ENCODE measurements at places on chromosomes 13 and 19.

DNA sequence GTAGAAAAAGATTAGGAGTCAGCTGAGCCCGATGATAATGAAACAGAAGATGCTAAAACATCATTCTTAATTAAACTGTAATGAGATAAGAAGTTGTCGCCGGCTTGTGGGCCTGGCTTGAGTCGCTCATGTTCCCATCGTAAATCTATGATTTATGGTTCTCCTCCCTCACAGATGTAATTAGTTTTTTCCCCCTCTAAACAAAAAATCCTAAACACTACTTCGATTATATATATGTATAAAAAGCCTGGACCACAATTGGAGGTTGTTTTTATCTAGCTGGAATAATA is 151.3 kb downstream of the PTPRS start:
- no peak for DNase-seq

DNA sequence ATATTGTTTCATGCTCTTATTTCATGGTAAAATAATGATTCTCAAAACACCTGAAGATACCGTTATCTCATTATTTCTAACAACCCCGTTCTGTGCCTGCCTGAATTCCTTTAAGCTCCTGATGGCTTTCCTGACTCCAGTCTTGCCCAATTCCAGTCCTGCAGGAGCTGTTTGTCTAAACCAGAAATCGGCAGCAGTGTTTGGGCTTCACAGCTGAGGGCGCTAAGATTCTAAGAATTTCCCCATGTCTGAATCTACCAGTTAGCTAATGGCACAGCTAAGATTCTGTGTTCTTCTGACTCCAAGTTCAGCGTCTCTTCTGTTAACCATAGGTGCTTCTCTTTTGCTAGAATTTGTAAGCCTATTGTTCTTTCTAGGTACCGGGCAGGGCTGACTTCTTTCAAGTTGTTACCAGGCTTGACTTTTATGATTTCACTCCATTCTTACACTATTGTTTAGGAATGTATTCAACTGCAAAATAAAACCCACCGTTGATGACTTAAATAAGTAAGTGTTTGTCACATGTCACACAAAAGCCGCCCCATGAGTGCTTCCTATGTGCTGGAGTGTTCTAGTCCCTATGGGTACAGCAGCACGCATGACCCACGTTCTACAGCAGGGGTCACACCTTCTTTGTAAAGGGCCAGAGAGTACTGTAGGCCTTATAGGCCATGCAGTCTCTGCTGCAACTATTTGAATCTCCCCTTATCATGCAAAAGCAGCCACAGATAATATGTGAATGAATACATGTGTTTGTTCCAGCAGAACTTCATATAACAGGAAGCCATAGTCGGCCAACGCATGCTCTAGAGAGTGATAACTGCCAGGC is 168.3 kb upstream of the RNF113B start:
- DNase-seq = no peak

DNA sequence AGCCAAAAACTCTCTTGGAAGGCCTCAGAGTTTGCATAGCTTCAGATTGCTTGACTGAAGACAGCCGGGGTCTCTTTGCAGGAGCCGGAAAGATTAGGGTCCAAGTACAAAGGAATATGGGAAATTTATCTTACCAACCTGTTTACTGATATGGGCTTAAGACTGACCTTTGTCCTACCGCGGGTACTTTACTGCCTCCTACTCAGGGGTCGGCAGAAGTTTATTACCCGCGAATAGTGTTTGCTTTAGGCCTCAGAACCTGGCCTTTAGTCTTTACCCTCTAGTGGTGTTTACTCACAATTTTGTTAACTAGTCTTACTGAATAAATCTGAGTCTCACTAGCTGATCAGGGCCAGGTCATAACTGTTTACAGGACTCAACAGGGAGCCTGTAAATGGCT is 765.4 kb upstream of the SPRY2 start:
- DNase-seq = no peak

GRCh38 chr19:4760285-4760650 is 31.3 kb upstream of the FEM1A start:
- no peak for DNase-seq

DNA sequence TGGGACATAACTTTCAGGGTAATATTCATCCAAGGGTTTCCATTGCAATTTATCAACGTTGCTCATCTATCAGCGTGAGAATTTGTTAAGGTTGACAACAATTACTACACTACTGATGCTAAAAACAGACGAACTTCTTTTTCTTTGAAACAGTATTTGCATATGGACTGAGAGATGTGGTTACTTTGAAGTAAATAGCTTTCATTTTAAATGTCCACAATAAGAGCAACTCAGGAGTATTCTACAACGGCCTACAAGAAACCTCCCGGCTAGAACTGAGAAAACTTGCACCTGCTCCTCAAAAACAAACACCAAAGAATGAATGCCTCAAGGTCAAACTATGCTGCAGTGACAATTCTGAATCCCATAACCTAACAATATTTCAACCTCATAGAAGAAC is 238.4 kb downstream of the IRS2 start:
- DNase-seq = no peak

DNA sequence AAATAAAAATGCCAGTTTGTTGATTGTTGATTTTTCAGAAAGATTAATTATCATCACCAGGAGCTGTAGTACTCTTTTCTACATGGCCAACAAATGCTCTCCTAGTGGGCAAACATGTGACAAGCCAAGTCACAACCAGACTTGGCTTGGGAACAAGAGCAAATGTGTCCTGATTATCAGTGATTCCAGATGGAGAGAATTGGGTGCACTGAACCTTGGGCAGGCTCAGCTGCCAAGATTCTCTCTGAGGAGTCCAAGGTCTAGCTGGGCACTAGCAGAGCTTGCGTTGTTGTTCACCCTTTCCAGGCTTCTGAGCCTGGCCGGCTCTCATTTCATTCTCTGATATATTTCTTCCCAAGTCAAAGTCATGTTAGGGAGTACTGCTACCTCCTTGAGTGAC is 27.3 kb upstream of the GPI start:
- no peak for DNase-seq

- no peak for DNase-seq
Measured at GRCh38 chr19:47379381-47379938, 30.3 kb downstream of the DHX34 start.

- DNase-seq = no peak
Measured at GRCh38 chr19:16036397-16036925, 39.8 kb upstream of the TPM4 start.

DNA sequence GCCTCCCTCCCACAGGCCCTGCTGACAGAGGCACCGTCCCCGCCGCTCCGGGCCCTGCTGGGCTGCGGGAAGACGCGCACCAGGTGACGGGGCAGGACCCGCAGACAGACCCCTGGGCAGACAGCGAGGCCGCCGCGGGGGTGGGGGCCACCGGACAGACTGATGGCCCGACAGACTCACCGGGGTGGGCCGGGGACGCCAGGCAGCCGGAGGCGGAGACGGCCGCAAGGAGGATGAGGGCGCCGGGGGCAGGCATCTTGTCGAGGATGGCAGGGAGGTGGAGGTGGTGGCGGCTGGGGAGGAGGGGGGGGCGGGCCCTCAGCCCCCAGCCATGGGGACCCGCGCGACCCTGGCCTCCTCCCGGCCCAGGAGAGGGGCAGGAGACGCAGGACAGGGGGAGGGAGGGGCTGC is 309 bp downstream of the LMTK3 start:
- DNase-seq = no peak

DNA sequence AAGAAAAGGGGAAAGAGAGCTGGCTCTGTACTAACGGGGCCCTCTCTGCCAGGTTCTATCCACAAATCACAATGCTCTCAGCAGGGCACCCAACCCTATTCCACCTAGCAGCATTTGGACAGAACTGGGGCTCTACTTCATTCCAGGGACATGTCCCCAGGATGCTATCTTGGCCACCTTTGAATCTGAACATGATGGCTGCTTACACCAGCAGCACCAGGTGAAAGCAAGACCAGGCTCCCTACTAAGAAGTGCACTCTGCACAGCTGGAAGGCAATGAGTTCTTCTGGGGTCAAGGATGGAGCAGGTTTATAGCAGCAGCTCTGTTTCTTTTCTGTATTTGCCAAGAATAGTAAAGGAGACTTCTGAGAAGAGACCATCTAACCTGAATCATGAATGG is 222.4 kb downstream of the DACH1 start:
- no peak for DNase-seq

- no peak for DNase-seq
Measured at GRCh38 chr13:112351825-112352224, 24.3 kb upstream of the SPACA7 start.

DNA sequence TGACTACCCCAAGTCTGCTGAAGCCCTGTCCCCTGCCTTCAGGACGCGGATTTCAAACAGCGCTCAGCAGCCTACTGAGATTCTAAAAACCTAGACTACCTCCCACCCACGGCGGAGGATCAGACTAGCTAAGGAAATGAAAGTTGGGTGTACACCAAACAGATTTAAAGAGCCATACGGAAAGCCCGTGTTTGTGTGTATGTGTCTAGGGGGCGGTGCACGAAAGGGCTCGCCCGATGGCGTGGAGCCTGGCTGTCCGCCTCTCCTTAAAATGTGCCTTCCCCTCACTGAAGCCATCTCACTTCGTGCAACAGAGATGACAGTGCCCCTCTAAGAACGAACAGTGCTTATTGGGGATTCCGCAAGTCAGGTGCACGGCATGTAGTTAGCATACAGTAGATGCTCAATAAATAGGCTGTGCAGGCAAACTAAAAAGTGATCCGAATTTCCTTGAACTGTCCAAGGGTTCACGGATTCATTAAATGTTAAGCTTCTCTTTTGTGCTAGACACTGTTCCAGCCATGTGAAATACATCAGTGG is 639 bp downstream of the LENG1 start:
- peak; percentile 30 for DNase-seq

DNA sequence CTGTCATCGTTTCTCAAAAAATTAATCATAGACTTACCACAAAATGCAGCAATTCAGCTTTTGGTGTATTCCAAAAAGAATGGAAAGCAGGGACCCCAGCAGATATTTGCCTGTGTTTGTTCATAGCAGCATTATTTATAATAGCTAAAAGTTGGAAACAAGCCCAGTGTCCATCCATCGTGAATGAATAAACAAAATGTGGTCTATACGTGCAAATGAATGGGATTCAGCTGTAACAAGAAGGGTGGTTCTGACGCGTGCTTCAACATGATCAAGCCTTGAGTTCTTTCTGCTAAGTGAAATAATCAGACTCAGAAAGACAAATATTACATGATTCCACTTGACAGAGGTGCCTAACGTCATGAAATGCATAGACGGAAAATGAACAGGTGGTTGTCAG is 36.4 kb downstream of the PSG11 start:
- DNase-seq = no peak

GRCh38 chr13:113602291-113602988 is 17.9 kb downstream of the TFDP1 start:
- no peak for DNase-seq

DNA sequence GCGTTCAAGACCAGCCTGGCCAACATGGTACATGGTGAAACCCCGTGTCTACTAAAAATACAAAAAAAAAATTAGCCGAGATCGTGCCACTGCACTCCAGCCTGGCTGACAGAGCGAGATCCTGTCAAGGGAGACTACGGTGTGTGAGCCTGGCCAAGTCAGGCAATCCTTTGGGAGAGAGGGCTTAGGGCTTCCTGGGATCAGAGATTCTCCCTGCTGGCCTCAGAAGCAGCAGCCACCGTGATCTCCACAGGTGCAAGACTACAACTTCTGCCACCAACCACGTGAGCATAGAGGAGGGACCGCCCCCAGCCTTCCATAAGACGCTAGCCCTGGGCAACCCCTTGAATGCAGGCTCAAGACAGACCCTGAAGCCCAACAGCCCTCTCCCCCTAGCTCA is 7.6 kb downstream of the MFSD12 start:
- no peak for DNase-seq

DNA sequence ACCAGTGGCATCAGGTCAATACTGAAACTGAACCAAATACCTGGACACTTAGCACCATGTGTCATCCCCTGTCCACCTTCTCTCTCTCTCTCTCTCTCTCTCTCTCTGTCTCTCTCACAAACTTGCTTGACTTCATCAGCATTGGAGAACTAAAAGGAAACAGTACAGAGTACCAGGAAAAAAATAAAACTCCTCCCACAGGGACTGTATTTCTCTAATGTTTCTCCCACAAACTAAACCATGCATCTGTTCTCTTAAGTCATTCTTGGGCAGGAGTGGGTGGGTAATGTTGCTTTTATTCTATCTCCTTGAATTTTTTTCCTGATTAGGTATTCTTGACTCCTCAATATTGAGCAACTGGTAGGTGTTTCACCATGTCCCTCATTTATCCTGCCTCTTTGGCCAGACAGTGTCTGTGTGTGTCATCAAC is 112.9 kb upstream of the CACNA1A start:
- no peak for DNase-seq

DNA sequence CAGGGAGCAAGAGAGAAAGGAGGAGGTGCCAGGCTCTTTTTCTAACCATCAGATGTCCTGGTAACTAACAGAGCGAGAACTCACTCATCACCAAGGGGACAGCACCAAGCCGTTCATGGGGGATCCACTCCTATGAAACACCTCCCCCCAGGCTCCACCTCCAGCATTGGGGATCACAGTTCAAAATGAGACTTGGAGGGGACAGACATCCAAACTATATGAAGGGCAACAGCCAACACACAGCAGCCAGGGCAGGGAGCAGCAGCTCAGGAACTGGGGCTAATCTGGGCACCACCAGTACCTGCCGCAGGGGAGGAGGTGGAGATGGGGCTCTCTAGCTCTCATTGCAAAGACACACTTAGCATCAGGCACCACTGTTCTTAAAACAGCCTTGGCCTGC is 34.3 kb upstream of the VSTM2B start:
- DNase-seq = no peak

- no peak for DNase-seq
Measured at GRCh38 chr13:96450326-96451020, 360.6 kb downstream of the HS6ST3 start.

GRCh38 chr19:55488986-55489710 is 912 bp downstream of the SSC5D start:
- no peak for DNase-seq

GRCh38 chr19:56142897-56143434 is 1.9 kb downstream of the ZNF444 start:
- no peak for DNase-seq

GRCh38 chr19:4379383-4380253 is 20.7 kb downstream of the SH3GL1 start:
- DNase-seq = peak; percentile 26

DNA sequence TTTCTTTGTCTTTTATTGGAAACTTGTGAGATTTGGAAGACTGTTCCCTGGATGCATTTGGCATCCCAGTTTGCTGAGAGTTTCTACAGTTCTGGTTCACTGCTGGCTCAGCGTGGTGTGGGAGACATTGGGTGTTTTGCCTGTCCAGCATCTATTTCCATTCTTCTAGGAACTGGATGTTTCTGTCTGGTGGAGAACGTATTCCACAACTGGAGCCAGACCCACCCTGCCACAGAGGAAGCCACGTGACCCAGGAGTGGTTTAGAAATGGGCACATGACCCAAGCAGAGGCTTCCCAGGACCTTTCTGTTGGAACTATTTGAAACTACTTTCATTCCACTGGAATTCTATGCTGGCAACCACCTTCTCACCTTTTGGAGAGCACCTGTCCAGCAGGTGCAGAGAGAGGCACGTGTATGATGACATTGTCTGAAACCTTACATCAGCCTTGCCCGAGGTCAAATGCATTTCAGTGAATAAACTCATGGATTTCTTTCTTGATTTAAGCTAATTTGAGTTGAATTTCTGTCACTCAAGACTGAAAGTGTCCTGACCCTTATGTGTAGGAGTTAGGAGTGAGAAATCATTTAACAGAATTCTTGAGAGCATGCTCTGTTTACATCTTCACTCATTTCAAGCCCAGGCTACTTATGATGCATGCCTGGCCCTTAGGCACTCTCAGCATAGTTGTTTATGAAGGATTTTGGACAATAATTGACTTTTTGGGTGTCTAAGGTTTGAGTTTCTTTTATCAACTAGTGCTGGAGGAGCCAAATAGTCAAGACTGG is 121.8 kb downstream of the AKAP11 start:
- no peak for DNase-seq

- no peak for DNase-seq
Measured at GRCh38 chr13:34803756-34804155, 138.3 kb upstream of the NBEA start.

Measured in activated CD4-positive, alpha-beta T cell treated with anti-CD3 and anti-CD28 coated beads for 4 hours (primary cell).